ENCODE measurements at places on chromosomes 1 and 21.

DNA sequence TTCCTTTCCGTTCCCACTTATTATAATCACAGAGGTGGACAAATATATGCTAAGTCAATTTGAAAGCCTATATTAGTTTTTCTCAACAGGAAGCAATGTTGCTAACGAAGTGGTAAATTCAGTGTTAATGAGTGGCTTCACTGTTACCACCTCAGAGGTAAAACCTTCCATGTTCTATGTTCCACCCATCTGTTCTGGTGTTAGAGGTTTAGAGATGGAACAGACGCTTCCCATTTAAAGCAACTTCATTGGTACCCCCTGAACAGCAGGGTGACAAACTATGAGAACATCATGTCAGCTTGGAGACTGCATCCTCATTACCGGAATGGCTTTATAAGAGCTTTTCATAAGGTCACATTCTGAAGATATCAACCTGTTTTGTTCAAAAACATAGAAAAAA, 77.9 kb downstream of the ZNF644 start:
- no peak for DNase-seq

DNA sequence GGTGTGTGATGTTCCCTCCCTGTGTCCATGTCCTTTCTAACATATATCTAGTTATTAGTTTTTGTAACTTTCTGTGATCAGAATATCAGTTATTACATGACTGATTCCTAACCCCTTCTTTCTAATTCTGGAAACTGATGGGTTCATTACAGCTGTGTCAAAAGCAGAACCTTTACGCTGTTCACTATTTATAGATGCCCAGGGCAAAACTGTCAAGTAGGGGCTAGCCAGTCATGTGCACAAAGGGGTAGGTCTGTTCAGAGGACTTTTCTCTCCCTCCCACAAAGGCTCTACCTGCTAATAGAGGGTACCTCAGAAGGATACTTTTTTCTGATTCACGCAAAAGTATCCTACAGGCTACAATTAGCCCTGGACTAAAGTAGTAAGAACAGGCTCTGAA, 79.2 kb downstream of the NRDC start:
- no peak for DNase-seq

GRCh38 chr21:43693981-43694380, 24.9 kb upstream of the PDXK start:
- no peak for DNase-seq

GRCh38 chr1:197302775-197303174, 34.7 kb downstream of the CRB1 start:
- no peak for DNase-seq

- DNase-seq: no peak
Measured at GRCh38 chr1:172137703-172138454, 282.6 kb upstream of the C1orf105 start.

DNA sequence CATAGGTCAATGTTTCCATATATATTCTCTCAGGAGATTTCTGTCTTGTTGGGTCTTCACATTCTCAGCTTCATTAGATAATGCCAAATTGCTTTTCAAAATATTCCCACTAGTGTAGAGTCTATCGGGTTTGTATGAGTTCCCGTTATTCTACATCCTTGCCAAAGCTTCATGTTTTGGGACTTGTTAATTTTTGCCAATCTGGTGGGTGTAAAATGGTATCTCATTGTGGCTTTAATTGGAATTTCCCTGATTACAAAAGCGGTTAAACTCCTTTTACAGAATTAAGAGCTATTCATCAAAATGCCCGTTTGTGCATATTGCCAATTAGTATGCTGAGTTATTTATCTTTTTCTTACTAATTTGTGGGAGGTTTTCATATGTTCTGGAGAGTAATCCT, 708.4 kb upstream of the ADAMTS5 start:
- no peak for DNase-seq

Data from neuronal stem cell (in vitro differentiated cells).